ENCODE measurements at places on chromosomes 13 and 19.

- DNase-seq: no peak
Observed at GRCh38 chr19:34838248-34838647, 65.2 kb upstream of the ZNF599 start.

DNA sequence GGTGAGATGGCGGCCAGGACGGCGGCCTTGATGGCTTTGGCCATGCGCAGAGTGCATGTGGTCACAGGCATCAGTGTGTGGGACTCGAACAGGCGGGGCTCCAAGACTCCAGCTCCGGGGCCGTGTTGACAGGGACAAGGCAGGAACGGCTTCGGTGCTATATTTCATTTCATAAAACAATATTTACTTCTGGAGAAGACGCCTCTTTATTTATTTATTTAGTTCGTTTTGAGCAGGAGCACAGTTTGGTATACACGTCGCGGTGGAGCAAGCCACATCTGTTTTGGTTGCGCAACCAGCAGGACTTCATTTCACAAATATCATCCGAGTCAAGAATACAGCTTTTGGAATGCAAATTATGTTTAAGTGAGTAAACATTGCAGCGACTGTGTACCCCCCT, 166.7 kb upstream of the TSHZ3 start:
- no peak for DNase-seq

- no peak for DNase-seq
Observed at GRCh38 chr13:28716511-28716910, 2.3 kb downstream of the SLC46A3 start.

GRCh38 chr19:54464044-54464629, 559 bp upstream of the LENG9 start:
- DNase-seq: peak; percentile 79

DNA sequence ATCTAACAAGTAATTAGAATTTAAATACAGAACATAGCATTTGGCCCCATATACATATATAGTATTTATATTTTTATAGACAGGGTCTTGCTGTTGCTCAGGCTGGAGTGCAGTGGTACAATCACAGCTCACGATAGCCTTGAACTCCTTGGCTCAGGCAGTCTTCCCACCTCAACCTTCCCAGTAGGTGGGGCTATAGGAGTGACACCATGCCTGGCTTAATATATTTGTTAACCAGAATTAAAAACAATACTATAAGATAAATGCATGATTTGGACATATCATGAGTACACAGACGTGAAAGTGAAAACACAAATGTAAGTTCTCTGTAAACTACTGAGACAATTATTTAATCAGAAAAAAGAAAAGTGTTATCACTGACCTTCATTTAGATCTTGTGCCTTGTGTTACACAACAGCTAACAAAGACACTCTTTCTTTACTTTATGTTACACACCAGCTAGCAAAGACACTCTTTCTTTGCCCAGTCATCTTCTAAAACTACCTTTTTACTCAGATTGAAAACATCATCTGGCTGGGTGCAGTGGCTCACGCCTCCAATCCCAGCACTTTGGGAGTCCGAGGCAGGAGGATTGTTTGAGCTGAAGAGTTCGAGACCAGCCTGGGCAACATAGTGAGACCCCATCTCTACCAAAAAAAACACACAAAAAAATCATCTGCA, 22.6 kb downstream of the CARS2 start:
- DNase-seq: no peak

DNA sequence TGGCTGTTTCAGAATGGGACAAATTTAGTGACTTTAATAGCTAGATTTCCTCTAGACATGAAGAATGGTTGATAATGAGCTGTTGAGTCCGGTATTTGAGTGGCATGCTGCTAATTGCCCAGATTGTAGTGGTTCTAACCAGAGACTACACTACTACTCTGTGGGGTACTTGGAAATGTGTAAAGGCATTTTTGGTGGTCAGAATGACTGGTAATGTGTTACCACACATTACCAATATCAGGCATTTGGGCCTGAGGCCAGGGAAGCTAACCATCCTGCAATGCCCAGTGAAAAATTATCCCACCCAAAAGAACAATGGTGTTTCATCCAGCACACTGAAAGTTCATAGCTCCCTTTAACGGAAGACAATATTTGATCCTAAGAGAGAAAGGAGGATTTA, 17.5 kb upstream of the N4BP2L1 start:
- DNase-seq: no peak

DNA sequence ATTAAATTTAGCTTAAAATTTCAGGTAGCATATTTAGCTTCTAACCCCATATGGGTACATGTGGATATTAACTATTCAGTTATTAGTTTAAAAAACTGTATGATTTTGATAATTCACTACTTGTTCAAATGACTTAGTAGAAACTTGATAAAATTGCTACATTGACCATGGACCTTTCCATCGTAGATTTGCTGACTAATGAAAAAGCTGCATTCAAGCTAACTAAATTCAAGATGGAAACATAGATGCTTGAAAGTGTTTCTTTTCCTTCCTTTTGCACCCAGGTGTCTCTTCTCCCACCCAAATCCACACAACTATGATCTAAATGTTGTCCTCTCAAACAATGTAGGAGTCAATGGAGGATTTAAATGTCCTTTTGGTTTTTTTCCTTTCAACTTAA, 439.2 kb downstream of the TBC1D4 start:
- DNase-seq: no peak

DNA sequence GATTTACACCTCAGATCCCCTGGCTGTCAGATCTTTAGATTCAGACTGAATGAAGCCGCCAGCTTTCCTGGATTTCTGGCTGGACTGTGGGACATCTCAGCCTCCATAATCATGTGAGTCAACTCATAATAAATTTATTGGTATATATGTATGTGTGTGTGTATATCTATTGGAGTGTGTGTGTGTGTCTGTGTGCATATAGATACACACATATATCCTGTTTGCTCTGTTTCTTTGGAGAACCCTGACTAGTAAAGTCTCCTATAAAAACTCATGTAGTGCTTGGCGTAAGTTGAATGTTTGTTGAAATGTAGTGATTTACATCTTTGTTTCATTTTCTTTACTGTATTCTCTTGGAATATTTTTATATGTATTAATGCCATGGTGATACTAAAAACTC, 499.5 kb upstream of the KLF12 start:
- DNase-seq: no peak

- DNase-seq: no peak
Observed at GRCh38 chr13:114058051-114058867, 74.2 kb downstream of the RASA3 start.

DNA sequence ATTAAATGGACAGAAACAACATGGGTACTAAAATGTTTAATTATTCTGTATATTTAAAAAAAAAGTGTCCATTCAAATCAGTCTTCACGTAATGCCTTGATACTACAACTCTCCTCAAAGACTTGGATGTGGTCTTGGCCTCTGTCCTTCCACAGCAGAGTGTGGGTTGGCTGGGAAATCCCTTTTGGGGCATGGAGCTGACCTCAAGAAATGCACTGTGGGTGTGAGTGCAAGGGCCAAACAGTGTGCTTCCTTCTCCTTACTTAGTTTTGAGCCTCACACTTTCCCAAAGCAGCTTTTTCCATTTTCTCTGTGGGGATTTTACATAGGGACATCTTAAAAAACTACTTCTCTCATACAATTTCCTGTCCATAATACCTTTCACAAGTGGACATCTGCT, 607.4 kb downstream of the EFNB2 start:
- DNase-seq: no peak

DNA sequence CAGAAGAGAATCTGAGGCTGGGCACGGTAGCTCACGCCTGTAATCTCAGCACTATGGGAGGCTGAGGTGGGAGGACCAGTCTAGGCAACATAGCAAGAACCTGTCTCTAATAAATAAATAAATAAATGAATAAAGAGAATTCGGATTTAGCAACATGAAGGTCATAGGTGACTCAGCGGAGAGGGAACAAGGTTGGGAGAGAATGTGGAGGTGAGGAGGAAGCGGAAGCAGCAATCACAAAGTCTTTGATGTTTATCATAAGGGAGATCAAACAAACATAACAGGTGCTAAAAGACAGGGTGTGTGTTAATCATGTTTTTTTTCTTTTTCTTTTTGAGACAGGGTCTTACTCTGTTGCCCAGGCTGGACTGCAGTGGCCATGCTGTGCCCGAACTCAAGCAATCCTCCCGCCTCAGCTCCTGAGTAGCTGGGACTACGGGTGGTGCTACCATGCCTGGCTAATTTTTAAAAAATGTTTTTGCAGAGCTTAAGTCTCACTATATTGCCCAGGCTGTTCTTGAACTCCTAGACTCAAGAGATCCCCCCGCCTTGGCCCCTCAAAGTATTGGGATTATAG, 16.3 kb downstream of the PBX4 start:
- DNase-seq: peak; percentile 53

- peak; percentile 87 for DNase-seq
Observed at GRCh38 chr13:50125554-50126262, 110.5 kb downstream of the KCNRG start.

DNA sequence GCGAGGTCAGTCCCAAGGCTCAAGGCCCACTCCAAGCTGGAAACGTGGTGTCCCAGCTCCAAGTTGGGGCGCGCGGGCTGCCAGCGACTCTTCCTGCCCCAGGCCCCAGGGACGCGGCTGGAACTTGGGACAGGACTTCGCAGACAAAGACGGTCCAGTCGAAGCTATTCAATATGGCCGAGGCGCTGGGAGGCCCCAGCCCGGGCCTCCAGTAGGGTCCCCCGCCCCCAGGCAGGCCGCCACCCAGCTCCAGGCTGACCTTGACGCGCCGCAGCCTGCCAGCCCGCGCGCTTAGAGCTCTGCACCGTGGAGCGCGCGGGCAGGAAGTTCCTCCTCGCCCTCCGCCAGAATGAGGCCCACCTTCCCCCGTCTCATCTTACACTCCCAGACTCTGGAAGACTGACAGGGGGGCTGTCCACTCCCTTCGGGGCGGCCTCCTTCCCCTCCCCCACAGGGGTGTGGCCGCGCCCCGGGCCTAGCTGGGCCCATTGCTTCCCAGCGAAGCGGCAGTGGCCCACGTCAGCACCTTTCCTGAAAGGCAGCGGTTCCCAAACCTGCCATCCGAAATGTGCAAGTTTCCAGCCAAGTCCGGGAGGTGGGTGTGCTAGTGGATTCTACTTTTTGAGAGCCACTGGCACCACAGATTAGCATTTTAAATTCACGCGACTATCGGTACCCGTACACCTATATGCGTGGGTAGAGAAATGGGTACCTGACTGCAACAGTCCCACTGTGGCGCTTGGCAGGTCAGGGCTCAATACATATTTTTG, at the start of gene CCDC8:
Gene CCDC8 (minus strand): TSS at position 303 of the 770 bp plus-strand sequence. CDS start 754 bp downstream, outside the sequence.
- no peak for DNase-seq

- DNase-seq: no peak
Observed at GRCh38 chr13:109000207-109000606, 370.8 kb downstream of the MYO16 start.

DNA sequence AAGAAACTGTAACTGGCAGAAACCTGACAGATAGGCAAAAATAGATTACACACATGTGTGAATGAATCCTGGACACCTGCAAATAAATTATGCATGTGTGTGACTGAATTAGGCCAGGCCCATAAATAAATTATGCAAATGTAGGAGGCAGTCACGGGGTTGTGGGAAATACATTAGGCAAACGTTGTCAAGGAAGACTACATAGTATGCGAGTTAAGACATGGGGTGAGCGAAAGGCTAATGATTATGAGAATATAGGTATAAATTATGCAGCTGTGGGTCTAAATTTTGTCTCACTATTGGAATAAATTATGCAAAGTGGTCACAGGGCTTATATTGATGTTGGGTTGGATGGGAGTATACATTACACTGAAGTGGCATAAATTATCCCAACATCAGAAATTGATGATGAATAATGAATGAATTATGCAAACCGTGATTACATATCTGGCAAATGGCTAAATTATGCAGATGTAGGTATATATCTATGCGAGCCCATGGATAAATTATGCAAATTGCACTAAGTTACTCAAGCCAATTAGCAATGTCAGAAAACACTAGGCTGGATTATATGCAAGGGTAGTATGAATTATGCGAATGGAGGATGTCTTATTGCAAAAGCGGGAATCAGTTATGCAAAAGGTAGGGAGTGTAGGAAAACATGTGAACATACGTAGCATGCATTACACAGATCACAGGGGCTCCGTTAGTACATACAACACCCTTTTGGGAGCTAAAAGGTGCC, 6.8 kb downstream of the SLC8A2 start:
- DNase-seq: no peak

DNA sequence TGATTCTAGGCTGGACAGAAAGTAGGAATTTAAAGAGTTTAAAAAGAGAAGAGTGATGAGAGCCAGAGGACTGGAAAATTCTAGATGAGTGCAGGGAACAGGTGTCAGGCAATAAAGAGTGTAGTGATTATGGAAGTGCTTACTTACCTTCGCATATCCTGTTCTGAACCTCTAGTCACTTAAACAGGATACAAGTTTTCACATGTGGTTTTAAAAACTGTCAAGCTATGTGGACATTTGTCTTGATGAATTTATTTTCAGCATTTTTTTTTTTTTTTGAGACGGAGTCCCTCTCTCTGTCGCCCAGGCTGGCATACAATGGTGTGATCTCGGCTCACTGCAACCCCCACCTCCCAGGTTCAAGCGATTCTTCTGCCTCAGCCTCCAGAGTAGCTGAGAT, 34.3 kb upstream of the IL17D start:
- DNase-seq: no peak

- no peak for DNase-seq
Observed at GRCh38 chr13:43074824-43075510, 51.6 kb downstream of the DNAJC15 start.

DNA sequence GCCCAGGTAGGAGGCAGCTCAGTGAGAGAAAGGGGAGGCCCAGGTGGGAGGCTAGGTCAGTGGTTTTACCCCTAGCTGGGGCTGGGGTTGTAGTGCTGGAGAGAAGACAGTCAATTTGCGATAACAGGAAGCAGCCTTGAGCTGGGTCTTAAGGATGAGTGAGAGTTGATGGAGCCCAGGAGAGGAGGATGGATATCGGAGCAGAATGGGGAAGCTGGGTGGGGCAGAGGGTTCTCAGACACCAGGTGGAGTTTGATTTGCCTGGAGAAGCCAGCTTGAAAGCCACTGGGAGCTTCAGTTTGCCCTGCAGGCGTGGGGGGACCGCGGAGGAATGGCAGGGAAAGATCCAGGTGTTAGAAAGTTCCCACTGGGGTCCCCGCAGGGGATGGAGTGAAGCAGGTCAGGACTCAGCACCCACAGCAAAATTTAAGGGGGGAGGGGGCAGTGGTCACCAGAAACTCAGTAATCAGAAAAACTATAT, 836 bp upstream of the CDC42EP5 start:
- DNase-seq: no peak

- DNase-seq: no peak
Observed at GRCh38 chr13:74052402-74052928, 81.7 kb downstream of the KLF12 start.

DNA sequence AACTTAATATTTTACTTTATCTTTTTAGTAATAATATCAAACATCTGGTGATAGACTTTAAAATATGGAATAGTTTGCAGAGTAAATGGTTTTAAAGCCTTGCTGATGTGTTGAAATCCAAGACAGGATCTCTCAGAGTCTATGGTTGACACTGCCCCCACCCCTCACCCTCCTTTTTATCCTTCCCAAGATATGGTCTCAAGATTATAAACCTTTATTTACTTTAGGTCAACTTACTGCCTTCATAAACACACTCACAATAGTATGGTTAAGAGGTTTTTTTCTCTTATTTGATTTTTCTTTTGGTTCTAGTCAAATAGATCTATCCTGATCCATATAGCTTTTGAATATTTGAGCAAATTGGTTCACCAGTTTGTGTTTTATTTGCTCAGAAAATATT, 39.0 kb downstream of the PAN3 start:
- no peak for DNase-seq

GRCh38 chr19:49746206-49746958, 16.7 kb downstream of the TSKS start:
- peak; percentile 52 for DNase-seq

All from T follicular helper cell (primary cell).